ENCODE measurements at places on chromosomes 1 and 21.
A peak's percentile ranks its signal among the peaks of the same experiment; 100 is the strongest.

GRCh38 chr1:53182111-53182593, 14.5 kb upstream of the CPT2 start:
- peak; percentile 90 for DNase-seq

DNA sequence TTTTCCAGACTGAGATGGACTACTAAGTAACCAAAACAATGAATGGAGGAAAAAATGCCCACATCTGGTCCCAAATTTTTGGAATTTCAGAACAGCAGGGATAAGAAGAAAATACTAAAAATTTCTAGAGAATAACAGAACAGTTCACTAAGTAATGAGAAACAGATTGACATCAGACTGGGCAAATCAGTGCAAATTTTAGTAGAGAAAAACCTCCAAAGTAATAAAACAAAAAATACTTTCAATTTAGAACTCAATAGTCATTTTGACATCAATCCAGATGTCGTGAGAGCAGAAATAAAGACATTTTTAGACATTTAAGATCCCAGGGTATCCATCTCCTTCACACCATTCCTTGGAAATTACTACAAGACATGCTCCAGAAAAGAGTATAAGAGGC, 39.3 kb downstream of the CRP start:
- DNase-seq, result no peak

- DNase-seq, result peak; percentile 15
Measured at GRCh38 chr1:246930830-246931548, 759 bp downstream of the AHCTF1 start.

GRCh38 chr1:201708085-201708512, 120.9 kb upstream of the IPO9 start:
- peak; percentile 69 for DNase-seq

DNA sequence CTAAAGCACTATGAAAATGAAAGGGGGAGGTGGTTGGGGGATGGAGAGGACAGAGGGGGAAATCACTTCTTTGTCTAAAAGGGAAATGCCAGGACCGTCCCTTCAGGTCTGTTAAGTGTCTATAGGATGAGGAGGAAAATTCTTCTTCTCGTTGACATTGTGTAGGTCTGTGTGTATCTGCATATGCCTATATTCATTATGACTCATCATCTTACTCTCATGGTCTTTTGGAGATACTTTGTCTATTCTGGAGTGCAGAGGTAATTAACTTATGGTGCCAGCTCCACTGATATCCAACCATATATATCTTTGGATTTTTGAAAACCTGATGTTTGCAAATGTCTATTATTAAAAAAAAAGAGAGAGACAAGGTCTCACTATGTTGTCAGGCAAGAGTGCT, 143.7 kb downstream of the PBX1 start:
- no peak for DNase-seq

DNA sequence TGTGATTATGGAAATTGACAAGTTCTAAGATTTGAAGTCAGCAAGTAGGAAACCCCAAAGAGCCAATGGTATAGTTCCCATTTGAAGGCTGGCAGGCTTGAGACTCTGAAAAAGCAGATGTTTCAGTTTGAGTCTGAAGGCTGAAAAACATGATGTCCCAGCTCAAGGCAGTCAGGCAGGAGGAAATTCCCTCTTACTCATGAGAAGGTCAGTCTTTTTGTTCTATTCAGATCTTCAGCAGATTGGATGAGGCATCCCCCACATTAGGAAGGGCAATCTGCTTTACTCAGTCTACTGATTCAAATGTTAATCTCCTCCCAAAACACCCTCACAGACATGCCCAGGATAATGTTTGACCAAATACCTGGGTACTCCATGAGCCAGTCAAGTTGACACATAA, 372.5 kb upstream of the ST6GALNAC5 start:
- no peak for DNase-seq

- no peak for DNase-seq
Measured at GRCh38 chr1:25800703-25801377, 847 bp downstream of the SELENON start.

DNA sequence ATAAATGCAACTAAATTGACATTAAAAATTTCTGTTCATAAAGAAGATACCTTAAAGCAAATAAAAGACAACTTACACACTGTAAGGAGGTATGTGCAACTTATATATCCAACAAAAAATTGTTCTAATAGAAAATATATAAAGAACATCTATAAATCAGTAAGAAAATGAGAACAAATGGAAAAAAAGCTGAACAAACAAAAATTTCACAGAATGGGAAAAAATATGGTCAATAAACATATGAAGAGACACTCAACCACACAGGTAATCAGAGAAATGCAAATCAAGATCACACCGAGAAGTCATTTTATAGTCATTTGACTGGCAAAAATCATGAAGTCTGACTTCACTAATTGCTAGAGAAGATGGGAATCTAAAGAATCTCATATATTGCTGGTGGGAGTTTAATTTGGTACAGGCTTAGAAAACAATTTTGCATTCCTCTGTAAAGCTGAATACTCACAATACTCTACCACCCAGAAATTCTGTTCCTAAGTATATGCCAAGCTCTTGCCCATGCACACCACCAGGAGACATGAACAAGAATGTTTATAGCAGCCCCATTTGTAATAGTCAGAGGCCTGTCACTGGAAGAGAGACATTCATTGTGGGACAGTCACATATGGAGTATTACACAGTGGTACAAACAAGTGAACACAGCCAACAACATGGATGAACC, 22.0 kb upstream of the THEM5 start:
- DNase-seq, result no peak
